ENCODE measurements at places on chromosomes 1 and 21.
A peak's percentile ranks its signal among the peaks of the same experiment; 100 is the strongest.

DNA sequence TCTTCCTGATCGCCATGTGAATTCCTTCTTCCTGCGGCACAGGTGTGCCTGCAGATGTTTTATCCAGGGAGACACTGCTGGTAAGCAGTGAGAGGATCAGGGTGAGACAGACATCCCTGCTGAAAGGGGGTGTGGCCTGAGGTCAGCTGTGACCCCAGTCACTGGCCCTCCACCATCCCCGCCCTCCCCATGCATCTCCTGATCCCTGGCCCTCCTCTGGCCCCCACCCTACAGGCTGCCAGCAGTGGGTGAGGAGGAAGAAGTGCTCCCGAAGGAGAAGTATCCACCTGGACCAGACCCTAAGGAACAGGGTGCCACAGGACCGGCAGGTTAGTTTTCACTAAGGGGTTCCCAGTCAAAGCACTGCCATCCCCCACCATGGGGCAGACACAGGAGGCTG is 85.3 kb downstream of the GLIS1 start:
- no peak for DNase-seq

GRCh38 chr1:114216431-114217173 is 62.9 kb upstream of the SYT6 start:
- DNase-seq: peak; percentile 68

DNA sequence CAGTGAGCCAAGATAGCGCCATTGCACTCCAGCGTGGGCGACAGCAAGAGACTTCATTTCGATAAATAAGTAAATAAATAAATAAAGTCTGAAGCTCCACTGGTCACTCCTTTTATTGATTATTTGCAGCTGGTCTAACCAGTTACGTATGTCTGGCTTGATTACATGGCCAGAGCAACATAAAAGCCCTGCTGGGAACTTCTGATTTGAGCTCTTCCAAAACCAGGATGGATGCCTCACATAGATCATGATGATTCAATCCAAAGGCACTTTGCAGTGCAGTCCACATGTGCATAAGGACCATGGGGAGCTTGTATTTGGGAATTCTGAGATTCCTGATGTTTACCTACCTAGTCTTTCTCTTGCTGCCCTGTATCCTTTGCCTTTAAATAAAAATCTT is 24.0 kb downstream of the NSUN4 start:
- DNase-seq: no peak

DNA sequence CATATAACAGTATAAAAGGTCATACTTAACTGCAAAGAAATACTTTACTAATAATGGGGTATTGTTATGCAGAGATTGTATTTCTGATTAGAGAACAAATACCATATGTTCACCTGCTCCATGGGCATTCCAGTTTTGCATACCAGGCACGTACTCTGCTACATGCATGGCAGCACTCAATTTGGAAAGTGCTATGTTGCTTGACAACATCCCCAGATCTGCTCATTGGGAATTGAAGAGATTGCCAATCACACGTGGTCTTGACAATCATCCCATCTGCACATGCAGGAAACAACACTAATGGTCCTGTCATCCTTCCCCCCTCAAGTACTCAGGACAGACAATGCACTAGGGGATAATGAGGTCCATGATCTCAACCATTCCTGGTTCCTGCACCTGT is 63.4 kb upstream of the PDE4B start:
- DNase-seq: no peak

DNA sequence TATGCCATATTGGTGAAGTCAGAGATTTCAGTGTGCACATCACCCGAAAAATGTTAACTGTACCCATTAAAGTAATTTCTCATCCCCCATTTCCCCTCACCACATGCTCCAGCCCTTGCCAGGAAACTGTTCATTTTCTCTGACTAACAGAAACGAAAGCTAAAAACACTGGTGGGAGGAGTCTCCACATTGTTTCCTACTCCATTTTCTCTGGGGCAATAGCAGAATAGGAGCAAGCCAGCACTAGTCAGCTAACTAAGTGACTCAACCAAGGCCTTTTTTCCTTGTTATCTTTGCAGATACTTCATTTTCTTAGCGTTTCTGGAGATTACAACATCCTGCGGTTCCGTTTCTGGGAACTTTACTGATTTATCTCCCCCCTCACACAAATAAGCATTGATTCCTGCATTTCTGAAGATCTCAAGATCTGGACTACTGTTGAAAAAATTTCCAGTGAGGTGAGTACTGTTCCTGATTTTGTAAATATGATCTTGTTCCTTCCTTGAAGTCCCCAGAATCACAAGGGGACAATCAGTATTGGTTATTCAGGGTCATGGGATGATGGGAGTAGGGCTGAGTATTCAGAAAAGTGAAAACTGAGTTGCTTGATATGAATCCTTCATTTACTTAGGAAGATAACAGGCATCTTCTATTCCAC is at the start of gene IFI16:
Gene IFI16 (plus strand): TSS at position 204 of the 658 bp plus-strand sequence. CDS start 4,774 bp downstream, outside the sequence.
- no peak for DNase-seq

GRCh38 chr21:37207441-37208009 is 59.6 kb downstream of the VPS26C start:
- peak; percentile 27 for DNase-seq

- no peak for DNase-seq
Observed at GRCh38 chr1:26747048-26747447, 40.7 kb upstream of the PIGV start.

GRCh38 chr1:174761901-174762585 is 237.7 kb upstream of the CACYBP start:
- DNase-seq: no peak

DNA sequence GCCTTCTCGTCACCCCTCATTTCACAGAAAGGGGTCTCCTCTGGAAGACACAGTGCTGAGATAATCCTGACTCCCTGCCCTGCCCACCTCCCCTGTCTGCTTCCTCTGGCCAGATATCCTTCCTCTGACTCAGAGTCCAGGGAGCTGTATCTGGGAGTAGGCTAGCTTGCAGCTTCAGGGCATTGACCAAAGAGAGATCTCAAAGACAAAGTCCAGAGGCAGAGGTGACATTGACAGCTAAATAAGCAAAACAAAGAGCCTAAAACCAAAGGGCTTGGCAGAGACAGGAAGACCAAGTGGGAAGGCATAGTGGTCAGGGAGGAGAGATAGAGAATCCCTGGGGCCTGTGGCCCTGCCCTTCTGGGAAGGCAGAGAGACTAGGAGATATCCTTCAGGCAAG is 64.9 kb downstream of the TNR start:
- no peak for DNase-seq

GRCh38 chr1:209810783-209811182 is 4.8 kb upstream of the IRF6 start:
- DNase-seq: no peak

DNA sequence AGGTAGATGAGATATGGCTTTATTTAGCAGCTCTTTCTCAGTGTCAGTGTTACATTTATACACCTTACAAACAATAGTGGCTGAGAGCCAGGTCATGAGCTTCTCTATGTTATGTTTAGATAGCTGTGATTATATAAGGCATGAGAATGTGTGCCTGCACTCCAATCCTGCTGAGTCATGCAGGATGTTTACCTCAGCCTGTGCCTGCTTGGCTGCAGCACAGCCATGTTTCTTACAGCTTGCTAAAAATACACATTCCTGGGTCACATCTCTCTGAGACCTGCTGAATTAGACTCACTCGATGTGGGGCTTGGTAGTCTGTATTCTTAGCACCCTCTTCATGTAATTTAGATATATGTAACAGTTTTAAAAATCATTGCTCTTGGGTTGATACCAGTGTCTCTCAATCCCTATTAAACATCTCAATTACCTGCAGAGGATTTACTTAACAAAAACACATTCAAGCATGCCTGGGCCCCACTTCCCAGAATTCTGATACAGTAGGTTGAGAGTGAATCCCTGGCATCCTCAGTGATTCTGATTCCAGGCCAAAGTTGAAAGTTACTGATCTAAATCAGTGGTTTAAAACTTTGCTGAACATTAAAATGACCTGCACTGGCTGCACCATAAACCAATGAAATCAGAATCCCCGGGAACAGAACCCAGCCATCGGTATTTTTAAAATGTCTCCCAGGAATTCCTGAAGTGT is 107.5 kb downstream of the GDAP2 start:
- no peak for DNase-seq

- no peak for DNase-seq
Observed at GRCh38 chr1:109687641-109688499, at the start of gene GSTM1. TSS of gene GSTM1 (plus strand) at chr1:109687817. CDS start at chr1:109687874, 57 bp downstream.

GRCh38 chr1:205601205-205601604 is 30.6 kb downstream of the ELK4 start:
- DNase-seq: no peak

DNA sequence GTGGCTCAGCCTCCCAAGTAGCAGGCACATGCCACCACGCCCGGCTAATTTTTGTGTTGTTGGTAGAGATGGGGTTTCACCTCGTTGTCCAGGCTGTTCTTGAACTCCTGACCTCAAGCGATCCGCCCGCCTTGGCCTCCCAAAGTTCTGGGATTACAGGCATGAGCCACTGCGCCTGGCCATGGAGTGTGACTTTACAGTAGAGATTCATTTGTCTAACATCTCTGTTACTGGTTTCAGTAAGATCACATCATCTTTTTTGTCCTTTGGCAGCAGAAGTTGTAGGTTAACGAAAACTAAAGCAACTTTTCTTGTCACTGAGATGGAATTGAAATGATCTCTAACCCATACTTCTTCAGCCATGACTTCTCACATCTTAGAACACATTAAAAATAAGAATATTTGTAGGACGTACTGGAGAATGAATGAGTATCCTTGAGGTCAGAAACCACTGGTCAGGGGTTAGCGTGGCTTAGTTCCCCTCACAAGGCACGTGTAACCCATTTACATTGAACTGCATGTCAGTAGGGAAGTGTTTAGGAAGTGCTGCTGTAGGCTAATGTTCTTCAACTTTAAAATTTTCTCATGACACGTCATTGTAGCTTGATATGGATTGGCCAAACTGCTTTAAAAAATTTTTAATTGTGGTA is 75.9 kb downstream of the CAMTA1 start:
- no peak for DNase-seq

- no peak for DNase-seq
Observed at GRCh38 chr1:13461977-13462376, 51.7 kb downstream of the PRAMEF20 start.

- DNase-seq: no peak
Observed at GRCh38 chr1:43143441-43143888, 28.6 kb downstream of the EBNA1BP2 start.

GRCh38 chr1:10957133-10957532 is 55.3 kb upstream of the TARDBP start:
- DNase-seq: no peak

- DNase-seq: no peak
Observed at GRCh38 chr1:35886577-35887431, 3.8 kb downstream of the AGO1 start.

GRCh38 chr1:160646711-160647328 is at the start of gene SLAMF1:
TSS of gene SLAMF1 (minus strand) at chr1:160647044. CDS start at chr1:160646945, 99 bp downstream.
- no peak for DNase-seq

GRCh38 chr21:26795866-26796329 is 49.3 kb downstream of the ADAMTS1 start:
- DNase-seq: no peak

DNA sequence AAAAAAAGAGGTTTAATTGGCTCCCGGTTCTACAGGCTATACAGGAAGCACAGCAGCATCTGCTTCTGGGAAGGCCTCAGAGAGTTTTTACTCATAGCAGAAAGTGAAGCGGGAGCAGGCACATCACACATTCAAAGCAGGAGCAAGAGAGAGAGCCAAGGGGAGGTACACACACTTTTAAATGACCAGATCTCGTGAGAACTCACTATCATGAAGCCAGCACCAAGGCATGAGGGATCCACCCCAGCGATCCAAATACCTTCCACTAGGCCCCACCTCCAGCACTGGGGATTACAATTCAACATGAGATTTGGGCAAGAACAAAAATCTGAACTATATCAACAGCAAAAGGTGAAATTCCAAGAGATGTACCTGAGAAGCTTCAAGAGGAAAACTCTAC is 20.8 kb upstream of the FAM76A start:
- no peak for DNase-seq

DNA sequence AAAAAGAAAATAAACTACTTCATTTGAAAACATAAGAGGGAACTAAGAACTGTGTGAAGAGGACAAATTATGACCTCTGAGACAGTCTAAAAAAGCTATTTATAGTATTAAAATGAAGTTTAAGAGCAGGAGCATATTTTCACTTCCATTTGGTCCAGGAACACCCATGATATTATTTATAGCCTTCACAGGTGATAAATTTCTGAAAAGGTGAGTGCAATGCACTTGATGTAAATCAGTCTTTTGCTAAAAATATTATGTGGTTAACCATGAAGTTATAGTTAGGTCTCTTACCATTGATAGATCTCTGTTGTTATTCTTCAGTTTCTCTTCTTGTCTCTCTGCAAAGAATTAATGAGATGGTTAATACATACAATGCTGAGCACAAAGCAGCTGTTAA is 14.7 kb downstream of the TMCO1 start:
- DNase-seq: no peak

DNA sequence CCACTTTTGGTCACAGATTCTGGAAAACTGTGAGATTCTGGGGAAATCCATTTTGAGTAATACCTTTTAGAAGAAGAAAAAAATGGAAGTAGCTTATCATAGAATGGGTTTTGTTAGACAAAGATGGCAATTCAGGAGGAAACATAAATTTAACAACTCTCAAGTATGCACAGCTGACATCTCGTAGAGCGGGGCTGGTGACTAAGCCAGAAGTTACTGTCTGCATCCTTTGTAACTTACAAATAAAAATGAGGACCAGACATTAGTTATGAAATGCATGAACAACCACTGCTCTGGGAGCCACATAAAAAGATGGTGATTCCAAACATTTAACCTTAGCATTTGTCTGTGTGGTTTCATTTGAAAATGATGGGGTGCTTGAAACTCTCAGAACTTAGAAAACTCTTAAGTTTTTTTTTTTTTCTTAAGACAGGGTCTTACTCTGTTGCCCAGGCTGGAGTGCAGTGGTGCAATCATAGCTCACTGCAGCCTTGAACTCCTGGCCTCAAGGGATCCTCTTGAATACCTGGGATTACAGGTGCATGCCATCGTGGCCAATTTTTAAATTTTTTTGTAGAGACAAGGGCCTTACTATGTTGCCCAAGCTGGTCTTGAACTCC is 49.2 kb upstream of the ATP5PO start:
- DNase-seq: no peak

GRCh38 chr1:203537806-203538464 is 44.0 kb downstream of the OPTC start:
- DNase-seq: no peak

GRCh38 chr1:185570962-185571361 is 163.2 kb upstream of the HMCN1 start:
- no peak for DNase-seq
